ENCODE measurements at places on chromosomes 12 and 14.

GRCh38 chr14:100658181-100658886 lies 68.4 kb upstream of the DLK1 start:
- DNase-seq: no peak

GRCh38 chr14:103496776-103497175 lies 25.9 kb downstream of the CKB start:
- DNase-seq: no peak

DNA sequence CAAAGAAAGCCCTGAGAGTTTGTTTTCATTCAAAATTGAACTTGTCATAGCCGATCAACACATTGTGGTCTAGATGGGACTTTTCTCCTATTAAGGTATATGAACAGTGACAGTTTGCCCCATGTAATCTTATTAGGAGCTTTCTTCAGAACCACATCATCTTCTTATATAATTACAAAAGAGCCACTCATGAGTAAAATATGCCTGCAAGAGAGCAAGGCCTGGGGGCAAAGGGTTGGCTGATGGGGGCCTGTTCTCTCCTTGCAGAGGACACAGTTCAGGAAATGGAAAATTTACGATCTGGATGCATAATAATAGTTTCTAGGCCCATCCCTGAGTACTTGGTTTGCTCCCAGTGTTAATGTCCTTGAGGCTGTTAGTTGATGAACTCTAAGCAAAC lies 87.8 kb downstream of the FLRT2 start:
- no peak for DNase-seq

- peak; percentile 80 for DNase-seq
Measured at GRCh38 chr12:10190558-10191388, 11.9 kb downstream of the TMEM52B start.

DNA sequence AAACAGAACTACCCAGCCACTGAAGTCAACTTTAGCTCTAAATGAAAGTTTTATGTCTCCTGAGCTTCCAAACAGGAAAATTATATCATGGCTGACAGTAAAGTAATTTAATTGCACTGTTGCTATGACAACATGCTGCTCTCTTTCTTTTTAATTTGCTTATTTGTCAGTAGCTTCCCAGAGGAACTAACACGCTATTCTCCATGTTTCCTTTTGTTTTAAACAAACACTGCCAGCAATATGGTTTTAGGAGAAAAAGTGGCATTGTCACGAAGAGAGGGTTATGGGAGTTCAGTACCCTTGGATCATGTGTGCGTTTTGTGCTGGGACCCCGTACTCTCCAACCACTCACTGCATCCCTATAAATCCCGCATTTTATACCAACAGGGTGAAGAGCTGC lies 1.9 kb downstream of the FOXN3 start:
- no peak for DNase-seq

- DNase-seq: peak; percentile 17
Measured at GRCh38 chr14:92513204-92513965, at the start of gene RIN3. Gene RIN3 (plus strand): TSS chr14:92513781. CDS start chr14:92513933, 152 bp downstream.

DNA sequence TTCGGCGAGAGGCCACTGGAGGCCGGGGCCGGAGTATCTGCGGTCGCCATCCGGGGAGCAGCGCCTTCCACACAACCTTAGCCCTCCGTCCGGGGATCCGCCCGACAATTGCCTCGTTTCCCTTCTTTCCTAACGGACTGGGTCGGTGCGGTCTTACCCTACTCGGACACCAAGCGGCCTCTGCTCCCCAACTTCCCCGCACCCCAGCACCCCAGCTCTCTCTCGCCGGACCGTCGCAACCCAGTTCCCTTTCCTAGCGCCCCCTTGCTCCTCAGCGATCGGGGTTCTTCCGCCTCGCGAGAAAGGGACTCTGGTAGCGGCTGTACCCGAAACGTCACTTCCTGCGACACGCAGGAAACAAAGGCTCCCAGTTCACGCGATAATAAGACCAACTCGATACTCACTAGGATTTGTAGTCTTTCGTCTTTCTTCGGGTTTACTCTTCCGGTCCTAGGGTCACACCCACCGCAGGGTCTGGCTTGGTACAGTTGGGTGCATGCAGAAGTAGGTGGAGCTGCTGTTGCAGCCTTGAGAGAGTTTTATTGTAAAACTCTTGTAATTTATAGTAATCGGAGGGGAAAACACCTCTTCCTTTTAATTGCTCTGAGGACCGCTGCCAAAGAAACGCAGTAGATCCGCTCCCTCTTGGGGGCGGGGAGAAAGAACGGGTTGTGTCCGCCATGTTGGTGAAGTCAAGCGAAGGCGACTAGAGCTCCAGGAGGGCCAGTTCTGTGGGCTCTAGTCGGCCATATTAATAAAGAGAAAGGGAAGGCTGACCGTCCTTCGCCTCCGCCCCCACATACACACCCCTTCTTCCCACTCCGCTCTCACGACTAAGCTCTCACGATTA lies at the start of the genes THAP2 and ZFC3H1:
Gene THAP2, plus strand, starts transcription at position 741 of the 850 bp plus-strand sequence. CDS start 209 bp downstream, outside the sequence.
Gene ZFC3H1, minus strand, starts transcription at position 288 of the 850 bp plus-strand sequence. Its CDS starts 238 bp downstream, at position 50.
- DNase-seq: peak; percentile 100

- DNase-seq: no peak
Measured at GRCh38 chr14:91225025-91225424, 19.5 kb downstream of the GPR68 start.

GRCh38 chr12:62631471-62632410 lies 165.1 kb downstream of the MON2 start:
- peak; percentile 96 for DNase-seq

DNA sequence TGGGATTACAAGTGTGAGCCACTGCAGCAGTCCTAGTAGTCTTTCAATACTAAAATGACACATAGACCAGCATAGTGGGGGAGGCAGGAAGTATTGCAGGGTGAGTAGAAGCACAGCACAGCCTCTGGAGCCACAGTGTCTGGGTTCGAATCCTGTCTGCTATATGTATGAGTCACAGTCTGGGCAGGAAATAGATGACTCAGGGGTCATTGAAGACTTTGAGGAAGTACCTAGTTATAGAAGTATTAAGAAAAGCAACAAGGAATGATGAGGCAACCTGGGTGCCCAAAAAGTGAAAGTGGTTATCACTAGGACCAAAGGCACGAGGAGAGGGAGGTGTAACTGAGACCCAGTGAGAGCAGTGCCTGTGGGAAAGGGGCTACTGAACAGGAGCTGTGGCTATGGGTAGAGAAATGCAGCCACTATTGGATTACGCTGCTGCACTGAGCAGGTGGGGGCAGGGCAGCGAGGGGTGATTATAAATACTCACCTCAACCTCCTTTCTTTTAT lies 124.0 kb downstream of the PDE3A start:
- DNase-seq: no peak

- no peak for DNase-seq
Measured at GRCh38 chr12:105499205-105499604, 168.7 kb downstream of the C12orf75 start.

GRCh38 chr12:1916371-1917171 lies 1.9 kb downstream of the CACNA2D4 start:
- DNase-seq: peak; percentile 38

DNA sequence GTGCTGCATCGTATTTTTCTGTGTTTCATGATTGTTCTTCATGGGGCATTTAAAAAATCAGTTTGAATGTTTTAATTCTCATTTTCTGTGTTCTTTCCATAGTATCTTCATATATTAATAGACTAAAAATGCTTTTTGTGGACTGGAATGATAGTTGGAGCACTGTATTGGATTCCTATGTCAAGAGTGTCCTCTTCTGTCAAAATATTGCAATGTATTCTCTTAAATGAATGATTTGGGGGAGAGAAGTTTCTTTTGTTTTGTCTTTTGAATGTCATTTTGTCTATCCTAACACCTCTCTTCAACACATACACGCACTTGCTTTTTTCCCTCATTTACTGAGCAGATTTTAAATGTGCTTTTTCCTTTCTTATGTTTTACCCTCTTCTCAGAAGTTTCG lies 4.7 kb upstream of the EIF2S3B start:
- no peak for DNase-seq

DNA sequence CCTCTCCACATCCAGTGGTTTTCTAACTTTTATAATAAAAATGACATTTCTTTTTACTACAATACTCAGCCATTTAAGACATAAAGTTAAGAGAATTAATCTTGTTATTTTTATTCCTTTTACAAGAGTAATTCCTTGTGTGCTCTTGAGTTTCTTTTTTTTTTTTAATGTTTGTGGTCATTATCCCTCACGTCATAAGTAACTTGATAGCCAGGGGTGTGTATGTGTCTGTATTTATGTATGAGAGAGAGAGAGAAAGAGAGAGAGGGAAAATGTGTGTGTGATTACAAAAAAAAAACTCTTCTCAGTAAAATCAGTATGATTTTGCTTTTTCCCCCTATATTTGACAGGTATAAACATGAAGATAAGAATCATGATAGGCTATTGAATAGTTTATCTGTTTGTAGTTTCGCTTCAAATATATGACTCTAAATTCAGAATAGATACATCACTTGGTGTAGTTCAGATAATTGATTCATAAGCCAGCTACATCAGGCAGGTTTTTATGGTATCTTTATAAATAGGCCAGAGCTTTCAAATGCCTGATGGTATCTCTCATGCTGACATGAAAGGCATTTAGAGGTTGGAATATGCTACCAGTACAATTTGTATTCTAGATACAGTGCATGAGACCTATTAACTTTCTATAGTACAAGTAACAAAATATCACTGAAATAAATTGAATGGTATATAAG lies 34.9 kb downstream of the RERGL start:
- DNase-seq: no peak

DNA sequence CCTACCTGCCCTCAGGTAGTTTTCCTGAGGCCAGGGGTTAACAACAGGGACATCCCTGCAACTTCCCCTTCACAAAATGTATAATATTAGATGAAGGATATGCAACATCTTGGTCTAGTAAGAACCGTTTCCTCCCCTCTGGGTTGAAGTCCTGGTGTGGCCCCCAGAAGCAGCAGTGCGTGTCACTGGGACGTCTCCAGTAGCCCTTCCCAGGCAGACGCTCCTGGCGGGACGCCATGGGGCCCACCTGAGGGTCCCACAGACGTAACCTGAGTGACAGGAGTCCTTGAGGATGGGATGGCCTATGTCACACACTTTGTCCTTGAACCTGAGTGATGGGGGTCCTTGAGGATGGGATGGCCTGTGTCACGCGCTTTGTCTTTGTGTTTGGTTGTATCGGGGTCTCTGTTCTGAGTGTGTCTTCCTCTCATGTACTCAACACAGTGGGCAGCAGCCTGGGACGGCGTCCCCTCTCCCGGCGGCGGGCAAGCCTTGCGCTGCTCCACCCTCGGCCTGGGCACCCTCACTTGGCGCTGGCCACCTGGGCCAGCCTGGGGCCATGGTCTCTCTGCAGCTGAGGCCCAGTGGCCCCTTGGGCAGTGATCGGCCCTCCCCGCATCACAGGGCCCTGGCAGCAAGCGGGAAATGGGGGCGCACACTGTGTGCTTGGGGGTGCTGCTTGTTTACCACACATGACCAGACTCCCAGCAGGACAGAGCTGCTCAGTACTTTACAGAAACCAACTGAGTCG lies 14.3 kb upstream of the AMN start:
- no peak for DNase-seq

- peak; percentile 71 for DNase-seq
Measured at GRCh38 chr14:74362361-74362915, 14.2 kb downstream of the VRTN start.

DNA sequence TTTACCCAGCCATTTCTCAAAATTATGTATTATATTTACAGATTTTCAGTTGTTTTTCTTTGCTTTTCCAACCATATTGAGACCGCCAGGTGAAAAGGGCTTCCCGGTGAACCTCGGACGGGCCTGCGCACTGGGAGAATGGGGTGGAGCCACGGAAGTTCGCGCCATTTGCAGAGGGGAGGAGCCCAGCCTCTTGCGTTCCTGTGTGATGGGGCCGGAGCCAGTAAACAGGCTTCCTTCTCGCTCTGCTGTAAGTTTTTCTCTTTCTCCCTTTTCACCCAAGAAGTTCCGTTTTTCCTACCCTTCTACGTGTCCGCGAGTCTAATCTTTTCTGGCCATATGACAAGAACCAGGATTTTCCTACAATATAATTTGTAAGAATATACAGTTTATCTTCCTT lies 1108.8 kb upstream of the SEL1L start:
- no peak for DNase-seq

DNA sequence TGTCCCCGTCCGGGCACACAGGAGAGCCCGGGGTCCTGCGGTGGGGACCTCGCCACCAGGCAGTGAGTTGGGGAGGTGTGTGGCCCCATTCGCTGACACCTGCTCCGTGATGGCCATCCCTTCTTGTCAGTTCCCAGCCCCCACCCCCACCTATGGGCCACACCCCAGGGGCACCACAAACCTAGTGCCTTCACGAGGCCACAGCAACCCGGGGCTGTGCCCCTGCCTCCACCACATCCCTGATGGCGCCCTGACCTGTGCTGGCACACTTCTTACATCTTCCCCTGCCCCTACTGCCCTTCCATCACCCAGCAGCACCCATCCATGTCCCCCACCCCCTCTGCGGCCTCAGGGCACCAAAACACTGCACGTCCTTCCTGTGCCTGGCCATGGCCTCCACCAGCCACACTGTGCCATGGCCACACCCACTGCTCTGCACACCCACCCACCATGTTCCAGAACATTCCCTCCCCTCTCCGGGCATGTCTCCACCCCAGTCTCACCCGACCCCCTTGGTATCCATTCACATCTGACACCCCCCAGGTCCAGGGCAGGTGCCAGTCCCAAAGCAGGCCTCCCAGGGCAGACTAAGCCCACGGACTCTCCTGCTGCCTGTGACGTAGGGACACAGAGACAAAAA lies 24.4 kb downstream of the JAG2 start:
- DNase-seq: no peak
